ENCODE measurements at places on chromosomes 6 and 20.

GRCh38 chr20:39029364-39029763, 67.2 kb downstream of the DHX35 start:
- DNase-seq = no peak

DNA sequence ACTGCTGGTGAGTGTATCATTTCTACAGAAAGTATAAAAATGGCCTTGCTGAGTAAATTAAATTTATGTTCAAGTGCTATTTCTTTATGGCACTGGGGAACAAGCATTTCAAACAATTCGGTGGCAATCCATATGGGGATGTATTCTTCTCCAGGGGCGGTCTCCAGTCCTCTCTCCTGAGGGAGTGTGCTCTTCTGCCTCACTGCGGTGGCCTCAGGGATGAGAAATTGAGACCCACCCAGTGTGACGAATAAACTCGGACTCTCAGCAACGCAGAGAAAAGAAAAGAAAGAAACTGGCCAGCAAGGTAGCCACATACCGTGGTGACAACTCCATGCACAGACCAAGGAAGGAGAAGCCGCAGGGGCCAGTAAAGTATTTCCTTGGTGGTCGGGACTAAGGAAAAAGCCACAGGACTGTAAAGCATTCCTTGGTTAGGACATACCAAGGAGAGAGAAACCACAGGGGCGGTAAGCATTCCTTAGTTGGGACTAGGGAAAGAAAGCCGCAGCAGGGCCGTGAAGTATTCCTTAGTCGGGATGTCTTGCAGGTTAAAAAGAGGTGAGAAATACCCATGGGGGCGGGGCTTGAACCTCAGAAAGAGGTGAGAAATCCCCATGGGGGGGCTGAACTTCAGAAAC, 13.6 kb upstream of the GOPC start:
- no peak for DNase-seq

DNA sequence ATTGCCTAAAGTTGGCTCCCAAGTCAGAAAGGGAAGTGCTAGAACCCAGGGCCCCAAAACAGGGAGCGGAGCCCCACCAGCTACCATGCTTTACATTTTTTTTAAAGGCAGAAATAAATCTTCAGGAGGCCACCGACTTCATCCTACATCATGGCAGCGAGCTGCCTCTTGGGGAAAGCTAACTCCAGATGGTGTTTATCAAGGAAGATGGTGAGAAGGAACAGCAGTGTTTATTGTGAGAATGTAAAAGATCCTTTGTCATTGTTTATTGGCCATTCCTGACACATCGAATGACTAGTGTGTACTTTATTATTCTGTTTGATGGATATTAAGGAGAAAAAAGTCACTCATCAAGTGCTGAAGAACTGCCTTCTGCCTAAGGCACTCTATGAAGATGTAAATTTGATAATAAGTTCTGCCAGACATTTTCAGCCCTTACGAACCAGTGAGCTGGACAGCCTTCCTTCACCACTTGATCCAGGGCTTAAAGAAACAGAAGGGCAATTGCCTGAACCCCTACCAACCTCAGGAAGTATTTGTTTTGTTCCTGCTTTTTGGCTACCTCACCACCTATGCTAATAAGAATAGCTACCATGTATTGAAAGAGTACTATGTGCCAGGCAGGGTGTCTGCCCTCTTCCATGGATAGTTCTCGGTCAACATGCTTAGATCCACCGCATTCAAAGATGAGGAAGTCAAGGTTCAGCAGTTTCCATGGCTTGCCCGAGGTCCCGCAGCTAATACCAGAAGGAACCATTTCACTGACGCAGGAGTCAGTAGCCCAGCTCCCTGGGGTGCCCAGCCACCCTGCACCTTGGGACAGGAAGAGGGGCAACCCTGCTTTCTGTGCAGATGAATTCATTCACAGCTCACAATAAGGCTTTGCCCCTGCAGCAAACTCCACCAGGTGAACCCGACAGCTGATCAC, 194.7 kb upstream of the RREB1 start:
- no peak for DNase-seq

DNA sequence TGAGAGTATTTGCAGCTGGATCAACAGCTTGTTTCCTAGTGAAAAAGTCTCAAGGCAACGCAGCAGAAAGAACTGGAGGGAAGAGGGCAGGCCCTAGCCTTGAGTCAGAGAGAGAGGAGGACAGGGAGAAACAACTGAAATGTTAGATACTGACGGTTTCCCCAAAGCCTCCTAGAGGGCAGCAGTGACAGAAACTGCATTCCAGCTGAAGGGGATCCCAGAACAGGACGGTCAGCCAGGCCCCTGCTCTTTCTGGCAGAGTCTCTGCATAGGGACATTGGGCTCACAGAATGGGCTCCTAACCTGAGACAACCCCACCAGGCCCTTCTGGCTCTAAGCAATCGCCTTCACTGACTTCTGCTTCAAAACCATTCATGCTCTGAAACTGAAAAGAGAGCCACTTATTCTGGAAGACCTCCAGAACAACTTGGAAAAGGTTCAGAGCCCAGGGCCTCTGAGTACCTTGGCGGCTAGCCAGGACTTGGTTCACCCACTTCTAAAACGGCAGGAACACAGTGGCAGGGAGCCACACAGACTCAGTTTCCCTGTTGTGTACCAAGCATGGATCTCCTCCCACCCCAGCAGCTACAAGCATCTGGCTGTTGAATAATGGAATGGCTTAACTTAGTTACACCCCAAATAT, 72.9 kb downstream of the PSMB1 start:
- no peak for DNase-seq

- no peak for DNase-seq
Measured at GRCh38 chr6:136992113-136992512, 52.7 kb downstream of the IL20RA start.

GRCh38 chr20:48732081-48732829, 95.5 kb downstream of the PREX1 start:
- DNase-seq = no peak
